Kidney glomerular epithelial cell (primary cell): ENCODE measurements at places on chromosomes 12 and 14.

- no peak for DNase-seq
Measured at GRCh38 chr12:108017472-108018057, 111.5 kb upstream of the WSCD2 start.

- no peak for DNase-seq
Measured at GRCh38 chr14:54738009-54738408, 164.6 kb downstream of the GCH1 start.

GRCh38 chr14:31578266-31578665 is 17.1 kb downstream of the NUBPL start:
- no peak for DNase-seq

- DNase-seq: no peak
Measured at GRCh38 chr12:3530548-3530947, 39.5 kb downstream of the PRMT8 start.

GRCh38 chr14:103332143-103332919 is 1.7 kb upstream of the EIF5 start:
- DNase-seq: no peak

DNA sequence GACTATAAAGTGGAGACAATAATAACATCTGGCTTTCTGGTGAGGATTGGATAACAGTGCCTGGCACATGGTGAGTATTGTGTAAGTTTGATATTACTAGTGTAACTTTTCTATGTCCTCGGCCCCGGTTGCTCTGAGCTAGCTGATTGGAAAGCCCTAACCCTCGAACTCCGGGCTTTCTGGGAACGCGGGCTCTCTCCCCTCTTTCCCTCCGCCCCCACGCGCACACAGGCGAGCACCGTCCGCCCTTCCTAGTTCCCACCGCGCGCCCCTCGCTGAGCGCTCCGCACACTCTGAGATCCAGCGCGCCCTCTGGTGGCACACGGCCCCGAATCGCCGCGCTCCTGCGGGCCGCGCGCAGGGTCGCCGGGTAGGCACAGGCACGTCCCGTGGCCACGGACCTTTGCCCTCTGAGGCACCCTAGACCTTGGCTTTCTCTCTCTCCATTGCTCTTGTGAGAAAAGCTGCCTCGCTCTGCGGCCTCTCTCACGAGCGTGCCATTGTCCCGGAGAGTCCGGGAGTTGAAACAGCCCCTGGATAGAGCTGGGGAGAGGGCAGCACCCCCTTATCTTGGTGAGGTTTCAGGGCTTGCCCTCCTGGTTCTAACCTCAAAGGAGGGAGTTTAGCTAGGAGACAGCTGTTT is 23.2 kb upstream of the ESRRB start:
- no peak for DNase-seq

DNA sequence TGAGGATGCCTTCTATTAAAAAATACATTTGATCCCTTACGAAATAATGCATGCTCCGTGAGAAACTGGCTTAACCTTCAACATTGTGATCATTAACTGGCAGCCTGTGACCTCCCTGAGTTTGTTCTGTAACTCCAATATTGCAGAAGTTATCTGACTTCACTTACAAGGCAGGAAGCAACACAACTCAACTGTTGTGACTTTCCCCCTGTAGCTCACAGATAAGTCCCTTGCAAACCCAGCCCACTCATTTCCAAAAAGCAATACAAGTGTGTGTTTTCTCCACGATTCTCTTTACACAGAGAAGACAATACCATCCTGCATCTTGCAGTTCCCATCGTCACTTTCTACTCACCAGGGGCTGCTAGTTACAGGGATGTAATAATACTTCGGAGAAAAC is 304.7 kb upstream of the TMEM132C start:
- DNase-seq: no peak

DNA sequence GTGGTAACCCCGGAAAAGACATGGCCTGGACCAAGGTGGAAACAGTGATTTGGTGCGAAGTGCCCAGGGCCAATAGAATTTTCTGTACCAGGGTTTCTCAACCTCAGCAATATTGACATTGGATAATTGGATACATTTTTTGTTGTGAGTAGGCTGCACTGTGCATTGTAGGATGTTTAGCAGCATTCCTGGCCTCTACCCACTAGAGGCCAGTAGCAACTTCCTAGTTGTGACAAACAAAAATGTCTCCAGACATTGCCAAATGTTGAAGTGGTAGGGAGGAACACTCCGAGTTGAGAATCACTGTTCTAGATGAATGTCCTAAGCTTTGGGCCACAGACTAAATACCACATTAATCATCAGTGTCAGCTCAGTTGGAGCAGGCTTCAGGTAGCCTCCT is 6.2 kb upstream of the CGRRF1 start:
- peak; percentile 16 for DNase-seq

DNA sequence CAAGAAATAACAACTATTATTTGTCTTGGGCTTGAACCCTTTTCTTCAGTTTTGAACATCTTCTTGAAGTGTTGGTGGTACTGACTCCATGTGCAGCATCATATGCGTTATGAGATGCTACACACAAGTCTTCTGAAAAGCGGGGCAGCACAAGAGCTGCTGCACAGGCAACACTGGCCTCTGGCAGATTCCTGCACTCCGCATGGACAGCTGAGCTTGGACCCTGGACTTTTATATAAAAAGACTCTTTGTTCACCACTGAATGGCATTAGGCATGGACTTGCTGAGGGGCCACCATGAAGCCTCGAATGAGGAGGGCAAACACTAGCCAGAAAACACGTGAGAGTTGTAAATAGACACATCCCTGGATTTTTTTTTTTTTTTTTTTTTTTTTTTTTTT is 210.8 kb upstream of the NPAS3 start:
- no peak for DNase-seq

DNA sequence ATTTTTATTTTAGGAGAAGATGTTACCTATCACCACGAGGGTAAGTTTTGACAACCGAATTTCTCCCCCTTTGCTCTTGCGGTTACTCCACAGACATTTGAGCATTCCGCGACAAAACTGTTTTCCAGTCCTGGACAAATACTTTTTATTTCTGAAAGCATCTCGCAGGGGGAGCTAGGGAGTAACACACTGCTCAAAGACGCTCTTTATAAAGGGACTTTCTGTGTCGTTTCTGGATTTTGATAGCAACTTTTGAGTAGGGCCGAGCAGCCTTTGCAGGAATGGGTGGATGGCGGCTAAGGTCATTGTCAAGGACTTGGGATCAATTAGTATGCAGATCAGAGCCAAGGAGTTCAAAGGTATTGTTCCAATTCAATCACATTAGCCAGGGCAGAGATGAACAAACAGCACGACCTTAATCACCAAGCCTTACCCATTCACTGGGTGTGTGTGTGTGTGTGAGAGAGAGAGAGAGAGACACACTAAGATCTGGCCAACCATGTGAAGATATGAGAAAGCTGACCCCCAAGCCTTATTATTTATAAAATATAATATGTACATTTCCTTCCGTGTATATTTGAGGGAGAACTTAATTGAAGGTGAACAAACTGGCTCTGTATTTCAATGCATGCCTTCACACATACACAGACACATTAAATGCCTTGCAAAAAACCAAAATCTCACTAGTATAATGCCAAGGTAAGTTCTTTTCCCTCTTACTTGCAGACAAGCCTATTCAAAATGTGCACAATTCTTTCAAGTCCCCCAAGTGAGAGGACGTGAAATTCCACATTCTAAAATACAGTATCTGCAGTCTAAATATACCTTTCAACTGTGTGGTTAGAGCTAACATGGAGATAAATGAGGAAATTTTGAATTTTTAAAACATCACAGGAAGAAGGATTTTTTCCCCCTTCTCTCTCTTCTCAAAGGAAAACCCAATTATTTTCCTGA is 613.8 kb downstream of the VRK1 start:
- DNase-seq: no peak

DNA sequence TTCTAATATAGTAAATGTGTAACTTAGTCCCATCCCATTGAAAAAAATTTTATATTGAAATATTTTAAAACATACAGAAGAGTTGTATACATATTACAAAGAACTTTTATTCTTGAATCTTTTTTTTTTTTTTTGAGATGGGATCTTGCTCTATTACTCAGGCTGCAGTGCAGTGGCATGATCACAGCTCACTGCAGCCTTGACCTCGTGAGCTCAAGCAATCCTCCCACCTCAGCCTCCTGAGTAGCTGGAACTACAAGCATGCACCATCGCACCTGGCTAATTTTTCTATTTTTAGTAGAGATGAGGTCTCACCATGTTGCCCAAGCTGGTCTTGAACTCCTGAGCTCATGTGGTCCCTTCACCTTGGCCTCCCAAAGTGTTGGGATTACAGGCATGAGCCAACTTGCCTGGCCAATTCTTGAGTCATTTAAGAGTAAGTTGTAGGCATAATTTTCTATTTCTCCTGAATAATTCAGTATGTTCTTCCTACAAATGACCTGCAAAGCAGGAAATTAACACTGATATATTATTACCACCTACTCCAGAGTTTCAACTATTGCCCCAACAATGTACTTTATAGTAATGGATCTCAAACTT is 153.0 kb upstream of the BMP4 start:
- no peak for DNase-seq

GRCh38 chr12:105321125-105321524 is 9.4 kb upstream of the C12orf75 start:
- no peak for DNase-seq

DNA sequence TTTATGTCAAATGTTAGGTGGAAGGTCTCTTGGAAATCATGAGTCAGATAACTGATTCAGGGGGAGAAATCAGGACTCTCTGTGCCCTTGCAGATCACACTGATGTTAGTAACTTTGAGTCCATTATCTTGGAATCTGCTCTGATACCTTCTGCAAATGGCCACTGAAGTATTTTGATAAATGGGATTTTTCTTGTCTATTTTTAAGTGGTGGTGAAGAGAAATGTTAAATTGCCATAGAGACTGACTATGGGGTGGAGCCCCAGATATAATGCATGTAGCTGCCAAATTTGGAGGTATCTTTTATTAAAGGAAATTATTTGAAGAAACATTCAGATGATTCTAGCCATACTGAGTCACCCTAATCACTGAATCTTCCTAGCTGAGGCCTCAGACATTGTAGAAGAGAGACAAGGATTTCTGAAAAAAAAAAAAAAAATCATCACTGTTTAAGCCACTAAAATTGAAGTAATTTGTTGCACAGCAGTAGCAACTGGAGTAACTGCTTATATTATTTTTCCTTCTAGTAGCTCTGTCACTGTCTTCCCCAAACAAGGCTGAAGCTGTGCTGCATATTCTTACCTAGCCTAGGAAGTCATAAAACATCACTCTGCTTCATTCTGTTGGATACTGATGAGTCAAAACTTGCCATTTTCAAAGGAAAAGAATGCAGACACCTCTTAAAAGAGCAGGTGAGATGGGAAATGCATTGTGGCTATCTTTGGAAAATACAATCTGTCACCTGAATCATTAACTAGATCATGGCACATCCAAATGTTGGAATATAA is 36.0 kb upstream of the CLEC14A start:
- no peak for DNase-seq

- DNase-seq: no peak
Measured at GRCh38 chr12:57465030-57465746, 5.6 kb downstream of the GLI1 start.

DNA sequence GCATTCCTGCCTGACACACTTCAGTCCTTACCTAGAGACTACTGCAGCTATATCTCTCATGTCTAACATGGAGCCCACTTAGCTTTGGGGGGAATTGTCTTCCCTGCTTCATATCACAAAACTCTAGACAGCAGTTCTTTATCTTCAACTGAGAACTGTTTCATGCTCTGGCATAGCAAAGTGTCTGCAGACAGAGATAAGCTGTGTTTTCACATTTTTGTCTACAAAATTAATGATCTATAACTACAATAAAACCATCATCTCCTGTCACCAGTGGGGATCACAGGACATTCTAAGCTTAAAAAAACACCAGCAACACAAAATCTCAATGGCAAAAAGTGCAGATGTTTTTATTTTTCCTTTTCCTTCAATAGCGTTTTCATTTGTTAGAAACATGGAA is 137.1 kb upstream of the VRK1 start:
- DNase-seq: no peak

- DNase-seq: no peak
Measured at GRCh38 chr14:38047195-38047902, 160.4 kb upstream of the SSTR1 start.

GRCh38 chr12:5977556-5977955 is 32.5 kb upstream of the ANO2 start:
- DNase-seq: no peak

GRCh38 chr12:125573271-125573670 is 508.0 kb downstream of the AACS start:
- no peak for DNase-seq

GRCh38 chr14:93490001-93490400 is 59.3 kb downstream of the UNC79 start:
- no peak for DNase-seq

- DNase-seq: peak; percentile 96
Measured at GRCh38 chr14:81137316-81137715, 83.4 kb downstream of the GTF2A1 start.

GRCh38 chr12:131126662-131127173 is 173.0 kb downstream of the ADGRD1 start:
- DNase-seq: no peak

DNA sequence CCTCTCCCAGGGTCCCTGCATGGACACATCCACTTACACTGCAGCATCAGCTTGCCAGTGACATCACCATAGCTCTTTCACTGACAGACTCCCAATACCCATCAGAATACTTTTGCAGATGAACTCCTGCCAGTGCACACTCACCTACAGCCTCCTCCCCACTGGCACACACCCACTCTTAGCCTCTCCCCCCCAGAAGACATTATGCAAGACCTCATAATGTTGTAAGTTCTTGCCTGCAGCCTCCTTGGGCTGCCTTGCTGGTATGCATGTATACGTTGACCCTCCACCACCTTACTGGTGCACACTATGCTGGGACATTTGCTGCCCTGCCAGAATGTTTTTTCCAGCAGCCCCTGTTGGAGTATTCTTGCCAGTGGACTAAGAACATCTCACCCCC is 324.2 kb downstream of the AEBP2 start:
- DNase-seq: no peak

DNA sequence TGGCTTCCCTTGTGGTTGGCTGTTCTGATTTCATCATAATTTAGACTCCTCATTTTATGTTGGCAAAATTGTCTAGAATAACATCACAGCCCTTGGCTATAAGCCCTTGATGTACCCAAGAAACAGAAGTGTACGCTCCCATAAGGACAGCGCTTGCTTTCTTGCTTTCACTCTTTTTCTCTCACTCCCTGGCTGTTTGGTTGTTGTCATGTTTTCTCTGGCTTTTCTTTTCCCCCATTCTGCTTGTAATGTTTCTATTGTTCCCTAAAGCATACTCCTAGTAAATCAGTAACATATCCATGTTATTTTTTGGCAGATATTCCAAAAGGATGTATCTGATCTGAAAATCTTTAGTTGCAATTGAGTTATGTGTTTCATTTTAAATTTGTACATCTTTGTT is 530.5 kb downstream of the NOVA1 start:
- no peak for DNase-seq

DNA sequence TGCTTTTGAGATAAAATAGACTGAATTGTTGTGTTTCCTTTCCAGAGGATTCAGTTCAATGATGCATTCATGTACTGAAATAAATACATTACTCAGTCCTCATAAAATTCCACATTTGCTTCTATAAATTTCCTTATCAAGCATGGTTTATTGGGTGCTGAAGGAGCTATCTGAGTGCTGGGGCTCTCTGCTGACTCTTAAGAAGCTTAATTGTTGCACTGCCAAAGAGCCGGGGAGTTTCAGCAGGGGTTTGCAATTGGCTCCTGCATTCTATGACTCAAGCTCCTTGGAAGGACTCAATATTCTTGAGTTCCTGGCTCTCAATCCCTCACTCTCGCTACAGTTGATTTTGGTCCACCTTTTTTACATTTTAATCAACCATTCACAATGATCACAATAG is 69.8 kb upstream of the PYGL start:
- DNase-seq: no peak

GRCh38 chr14:81384900-81385299 is 15.2 kb downstream of the STON2 start:
- peak; percentile 98 for DNase-seq

- peak; percentile 68 for DNase-seq
Measured at GRCh38 chr12:79058342-79058741, 193.8 kb downstream of the SYT1 start.
